Activated effector memory CD4-positive, alpha-beta T cell treated with anti-CD3 and anti-CD28 coated beads, Interleukin-2, amount 50 U/mL, for 16 hours (primary cell): ENCODE measurements at places on chromosomes 11 and 22.

GRCh38 chr11:15817001-15817400 lies 539.3 kb downstream of the SOX6 start:
- DNase-seq: no peak

GRCh38 chr22:30323246-30323645 lies 3.5 kb downstream of the TBC1D10A start:
- no peak for DNase-seq

DNA sequence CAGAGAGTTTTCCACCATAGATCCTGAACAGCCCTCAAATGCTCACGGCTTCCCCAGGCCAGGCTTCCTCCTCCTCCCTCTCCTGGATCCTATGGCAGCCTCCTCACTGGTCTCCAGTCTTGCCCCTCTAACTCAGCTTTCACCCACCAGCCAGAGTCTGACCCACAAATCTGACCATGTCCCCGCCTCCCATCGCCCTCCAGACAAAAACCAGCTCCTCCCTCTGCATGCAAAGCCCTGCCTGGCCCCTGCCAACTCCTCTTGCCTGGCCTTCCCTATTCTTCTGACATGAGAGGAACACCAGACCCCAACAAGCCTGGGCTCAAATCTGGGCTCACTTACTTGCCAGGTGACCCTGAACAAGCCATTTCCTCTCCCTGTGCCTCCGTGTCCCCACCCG lies 32.4 kb upstream of the PDE2A start:
- DNase-seq: no peak

DNA sequence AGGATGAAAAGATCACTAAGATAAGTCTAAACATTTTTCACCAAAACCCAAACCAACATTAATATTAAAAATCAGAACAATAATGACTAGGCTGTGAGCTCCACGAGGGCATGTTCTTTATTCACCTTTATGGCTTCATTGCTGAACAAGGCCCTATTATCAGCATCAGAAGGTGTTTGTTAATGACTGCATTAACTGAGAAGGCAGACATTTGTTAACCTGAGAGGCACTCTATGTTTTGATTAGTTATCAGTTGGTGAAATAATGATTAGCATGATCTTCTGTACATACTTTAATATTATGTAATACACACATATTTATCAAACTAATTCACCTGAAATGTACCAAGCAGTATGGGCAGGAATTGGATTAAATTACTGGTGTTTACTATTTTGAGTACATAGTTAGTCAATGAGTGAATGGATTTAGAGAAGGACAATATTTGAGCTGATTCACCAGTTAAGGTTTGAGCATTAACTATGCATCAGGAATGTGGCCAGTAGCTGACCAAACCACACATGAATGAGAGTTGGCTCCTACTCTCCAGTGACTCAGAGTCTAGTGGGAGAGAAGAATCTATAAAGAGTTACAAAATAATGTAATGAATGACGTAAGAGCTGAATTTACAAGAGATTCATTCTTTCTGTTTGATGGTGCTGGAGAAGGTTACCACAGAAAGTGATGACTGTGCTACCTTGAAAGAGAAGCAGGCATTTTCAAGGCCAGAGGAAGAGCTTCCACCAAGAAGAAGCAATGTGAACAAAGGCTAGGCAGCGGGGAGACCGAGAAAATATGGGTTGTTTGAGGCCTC lies 6.7 kb downstream of the IL18 start:
- DNase-seq: no peak

- peak; percentile 21 for DNase-seq
These were observed 14.5 kb downstream of the TMEM25 start for GRCh38 chr11:118545533-118545932.

DNA sequence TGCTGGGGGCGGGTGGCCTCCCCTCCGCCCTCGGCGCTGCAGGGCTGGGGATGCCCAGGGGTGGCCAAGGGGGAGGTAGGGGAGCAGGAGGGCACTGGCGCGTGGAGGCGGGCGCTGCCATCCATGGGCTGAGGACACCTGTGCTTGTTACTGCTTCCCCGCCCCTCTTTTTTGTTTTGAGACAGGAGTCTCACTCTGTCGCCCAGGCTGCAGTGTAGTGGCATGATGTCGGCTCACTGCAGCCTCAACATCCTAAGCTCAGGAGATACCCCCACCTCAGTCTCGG lies 683 bp upstream of the FADS3 start:
- no peak for DNase-seq

DNA sequence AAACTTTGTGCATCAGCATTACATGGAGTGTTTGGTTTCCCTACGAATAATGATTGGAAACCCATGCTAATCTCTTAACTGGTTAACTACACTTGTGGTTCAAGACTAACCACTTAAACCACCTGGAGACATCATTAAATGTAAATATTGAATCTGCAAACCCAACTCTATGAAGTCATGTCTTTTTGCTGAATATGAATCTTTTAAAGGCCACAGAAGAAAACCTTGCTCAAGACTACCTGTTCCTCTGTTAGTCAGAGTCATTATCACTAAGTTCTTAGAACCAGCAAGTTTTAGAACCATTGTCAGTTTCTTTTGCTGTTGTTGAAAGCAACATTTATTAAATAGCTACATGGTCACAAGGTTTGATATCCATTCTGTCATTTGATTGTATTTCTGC lies 70.7 kb downstream of the SIK2 start:
- no peak for DNase-seq
